ENCODE measurements at places on chromosomes 7 and 10.

DNA sequence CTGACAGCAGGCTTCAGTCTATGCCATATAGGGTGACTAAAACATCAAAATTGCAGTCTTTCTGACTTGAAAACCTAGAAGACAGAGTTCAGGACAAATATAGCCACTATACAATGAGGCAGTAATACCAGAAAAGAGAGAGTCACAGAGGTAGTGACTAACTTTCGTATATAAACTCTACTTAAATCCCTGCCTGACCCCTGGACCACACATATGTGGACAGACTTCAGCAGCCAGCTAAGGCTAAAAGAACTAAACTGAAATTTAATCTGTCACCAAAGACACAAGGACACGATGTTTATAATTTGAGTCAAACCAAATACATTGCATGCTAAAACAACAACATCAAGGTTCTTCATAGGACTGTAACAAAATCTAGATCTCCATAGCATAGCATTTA, 64.6 kb upstream of the MACROH2A2 start:
- DNase-seq = no peak

DNA sequence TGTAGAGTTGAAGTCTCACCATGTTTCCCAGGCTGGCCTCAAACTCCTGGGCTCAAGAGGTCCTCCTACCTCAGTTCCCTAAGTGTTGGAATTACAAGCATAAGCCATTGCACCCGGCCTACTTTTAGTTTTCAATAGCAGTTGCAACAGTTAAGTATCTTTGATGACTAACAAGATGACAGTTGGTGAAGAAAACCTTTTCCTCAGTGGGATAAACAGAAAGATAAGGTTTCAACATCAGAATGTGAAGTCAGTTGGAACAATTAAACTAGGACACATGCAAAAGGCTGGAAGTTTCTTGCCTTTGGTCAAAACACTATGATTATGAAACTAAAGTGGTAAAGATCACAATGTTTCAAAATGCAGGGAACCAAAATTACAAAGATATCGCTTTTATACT, 169.2 kb downstream of the ZNF438 start:
- DNase-seq = no peak

DNA sequence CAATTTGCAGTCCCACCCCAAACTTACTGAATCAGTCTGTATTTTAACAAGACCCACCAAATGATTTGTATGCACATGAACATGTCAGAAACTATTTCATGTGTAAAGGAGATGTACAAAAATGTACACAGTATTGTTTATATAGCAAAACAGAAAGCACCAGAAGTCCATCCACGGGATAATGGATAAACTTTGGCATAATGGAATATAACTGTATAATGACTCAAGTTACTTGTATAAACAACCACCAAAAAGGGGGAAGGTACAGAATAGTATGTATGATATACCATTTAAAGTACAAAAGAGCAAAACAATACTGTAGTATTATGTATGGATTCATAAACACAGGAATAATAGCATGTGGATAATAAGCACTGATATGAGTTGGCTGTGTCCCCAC, 22.4 kb downstream of the NUP42 start:
- no peak for DNase-seq

- DNase-seq = no peak
Measured at GRCh38 chr10:13346283-13347042, 1.6 kb downstream of the SEPHS1 start.

GRCh38 chr7:155567646-155568332, 21.4 kb upstream of the CNPY1 start:
- no peak for DNase-seq

- DNase-seq = no peak
Measured at GRCh38 chr7:97845622-97846203, 26.5 kb downstream of the ASNS start.

DNA sequence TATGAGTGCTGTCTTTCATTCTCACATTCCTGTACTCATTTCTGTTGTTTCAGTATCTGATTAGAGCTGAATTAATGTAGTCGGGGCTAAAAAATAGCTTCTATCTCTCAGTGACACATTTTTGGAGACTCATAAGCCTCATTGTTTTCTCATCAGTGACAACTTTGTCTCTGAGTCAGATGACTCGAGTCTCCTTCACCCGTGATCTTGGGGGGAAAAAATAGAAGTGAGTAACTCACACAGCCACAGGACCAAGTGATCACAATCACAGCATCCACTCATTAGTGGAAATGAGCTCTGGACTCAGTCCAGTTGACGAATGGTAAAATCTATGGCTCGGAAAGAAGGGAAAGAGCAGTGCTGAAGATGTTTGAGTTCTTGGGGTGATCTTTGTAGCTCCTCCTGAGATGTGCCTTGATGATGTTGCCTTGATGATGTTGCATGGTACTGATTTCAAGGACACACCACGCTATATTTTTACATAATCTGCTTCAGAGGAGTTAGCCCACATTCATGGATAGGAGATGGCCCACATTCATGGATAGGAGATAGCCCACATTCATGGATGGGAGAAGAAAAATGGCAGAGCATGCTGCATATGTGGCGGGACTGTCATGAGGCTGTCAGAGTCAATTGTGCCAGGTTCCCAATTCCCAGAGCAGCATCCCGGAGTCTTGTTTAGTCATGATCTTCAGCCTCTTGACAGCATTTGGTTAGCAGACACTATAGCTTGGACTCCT, 214.7 kb downstream of the CELF2 start:
- DNase-seq = no peak

GRCh38 chr10:52551046-52551445, 221.5 kb downstream of the MBL2 start:
- no peak for DNase-seq

GRCh38 chr10:104707602-104708459, 66.7 kb downstream of the SORCS3 start:
- no peak for DNase-seq

GRCh38 chr10:92688927-92689662, 660 bp upstream of the HHEX start:
- no peak for DNase-seq

GRCh38 chr7:117872561-117873309, 506 bp downstream of the CTTNBP2 start:
- no peak for DNase-seq

Data from effector CD4-positive, alpha-beta T cell (primary cell).